Astrocyte (in vitro differentiated cells and primary cell): ENCODE measurements at places on chromosomes 1 and 21.
A peak's percentile ranks its signal among the peaks of the same experiment; 100 is the strongest.

- no peak for DNase-seq
These were observed 45.1 kb downstream of the MAP3K7CL start for GRCh38 chr21:29175408-29176134.

- DNase-seq, result no peak
These were observed 41.4 kb downstream of the RNF187 start for GRCh38 chr1:228528612-228529011.

DNA sequence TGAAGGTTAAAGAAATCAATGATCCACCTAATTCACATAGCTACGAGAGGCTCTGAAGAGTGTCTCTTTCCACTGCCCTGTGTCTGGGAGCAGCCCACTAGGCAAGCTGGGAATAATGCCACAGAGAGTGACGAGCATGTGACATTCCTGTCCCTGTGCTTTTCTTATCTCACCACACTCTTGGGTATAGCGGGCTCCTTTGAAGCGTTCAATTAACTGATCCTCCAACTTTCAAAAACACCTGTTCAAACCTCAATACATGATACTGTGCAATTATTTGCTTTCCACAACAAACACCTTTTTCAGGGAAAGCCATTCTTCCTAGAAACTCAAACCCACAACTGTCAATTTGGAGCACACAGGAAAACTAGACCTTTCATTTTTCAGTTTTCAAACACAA lies 43.4 kb downstream of the PLPP3 start:
- no peak for DNase-seq

DNA sequence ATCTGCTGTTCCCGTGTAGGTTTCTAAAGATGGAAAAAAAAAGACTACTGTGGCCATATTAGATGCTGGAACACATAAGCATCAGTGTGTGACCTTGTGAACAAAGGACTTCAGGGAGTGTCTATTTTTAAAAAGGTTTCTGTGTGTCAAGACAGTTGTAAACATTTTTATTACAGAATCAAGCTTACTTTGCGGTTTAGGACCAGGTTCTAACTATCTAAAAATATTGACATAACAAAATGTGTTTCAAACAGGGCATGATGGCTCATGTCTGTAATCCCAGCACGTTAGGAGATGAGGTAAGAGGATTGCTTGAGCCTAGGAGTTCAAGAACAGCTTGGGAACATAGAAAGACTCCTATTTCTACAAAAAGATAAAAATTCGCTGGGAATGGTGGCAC lies 7.1 kb upstream of the DDI2 start:
- no peak for DNase-seq

- DNase-seq, result peak; percentile 83
These were observed at the start of gene SLC16A4 for GRCh38 chr1:110390692-110391245. SLC16A4 (minus strand) TSS chr1:110391026; CDS start chr1:110389323, 1,703 bp downstream.

GRCh38 chr21:36630485-36631206 lies 68.3 kb upstream of the SIM2 start:
- no peak for DNase-seq

DNA sequence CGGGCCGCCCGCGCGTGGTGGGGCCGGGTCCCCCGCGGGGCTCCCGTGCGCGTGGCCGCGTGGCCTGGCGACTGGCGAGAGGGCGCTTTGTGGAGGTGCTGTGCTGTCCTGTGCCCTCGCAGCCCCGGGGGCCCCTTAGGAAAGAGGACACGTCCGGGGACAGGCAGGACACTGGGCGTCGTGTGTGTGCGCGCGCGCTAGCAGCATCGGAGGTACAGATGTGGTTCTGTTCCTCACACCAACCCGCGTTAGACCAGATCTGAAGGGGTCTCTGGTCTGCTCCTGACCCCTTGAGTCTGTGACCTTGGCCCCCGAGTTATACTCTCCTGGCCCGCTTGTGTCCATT lies 489 bp downstream of the ACTN2 start:
- DNase-seq, result no peak

GRCh38 chr1:154937988-154938386 lies 1.5 kb upstream of the PMVK start:
- no peak for DNase-seq

- DNase-seq, result no peak
These were observed 93.2 kb downstream of the LACTBL1 start for GRCh38 chr1:22879445-22879844.

GRCh38 chr1:17632106-17632505 lies 92.6 kb downstream of the ARHGEF10L start:
- DNase-seq, result no peak

DNA sequence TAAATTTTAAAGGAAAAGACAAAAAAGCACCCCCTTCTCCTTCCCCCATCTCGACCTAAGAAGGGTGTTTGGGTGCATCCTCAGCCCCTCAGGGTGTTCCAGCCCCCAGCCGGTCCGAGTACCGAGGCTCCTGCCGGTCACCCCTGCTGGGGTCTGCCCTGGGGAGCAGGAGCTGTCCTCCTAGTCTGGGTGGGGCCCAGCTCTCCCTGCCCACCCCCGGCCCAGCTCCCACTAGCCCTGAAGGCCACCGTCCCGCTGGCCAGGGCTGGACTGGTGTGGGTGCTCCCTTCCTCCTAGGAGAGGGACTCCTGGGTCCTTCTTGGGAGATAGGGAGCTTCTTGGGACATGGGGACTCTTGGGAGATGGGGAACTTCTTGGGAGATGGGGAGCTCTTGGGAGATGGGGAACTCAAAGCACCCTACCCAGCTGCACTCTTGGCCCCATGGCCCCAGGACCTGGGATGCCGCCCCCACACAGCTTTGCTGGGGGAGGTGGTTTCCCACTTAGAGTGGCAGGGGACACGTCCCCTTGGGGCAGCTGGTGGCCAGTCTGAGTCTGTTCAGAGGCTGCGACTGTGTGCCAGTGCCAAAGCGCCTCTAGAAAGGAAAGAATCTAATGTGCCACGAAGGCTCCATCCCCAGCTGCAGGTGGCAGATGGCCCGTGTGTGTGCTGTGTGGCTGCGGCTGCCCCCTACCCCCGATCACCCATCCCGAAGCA lies 44.5 kb downstream of the MORN1 start:
- DNase-seq, result no peak

DNA sequence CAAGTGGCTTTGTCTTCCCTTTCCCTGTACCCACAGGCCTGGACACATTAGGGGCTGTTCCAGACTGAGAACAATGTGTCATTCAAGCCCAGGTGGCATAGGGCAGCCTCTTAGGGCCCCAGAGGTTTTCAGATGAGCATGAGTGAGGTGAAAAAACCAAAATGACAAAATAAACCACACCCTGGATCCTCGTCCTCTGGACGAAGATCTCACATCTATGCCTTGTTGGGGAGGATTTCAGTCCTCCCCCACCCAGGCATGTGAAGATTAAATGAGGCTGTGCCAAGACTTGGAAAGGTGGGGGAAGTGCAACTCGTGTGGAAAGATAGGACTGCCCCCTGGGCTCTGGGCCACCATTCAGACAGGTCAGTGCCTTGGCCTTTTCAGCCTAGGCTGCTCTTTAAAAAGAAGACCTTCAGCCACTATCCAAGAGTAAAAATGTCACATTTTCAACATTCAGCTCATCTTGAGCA lies 32.8 kb upstream of the IL19 start:
- DNase-seq, result no peak

GRCh38 chr1:7768583-7768982 lies 2.5 kb upstream of the VAMP3 start:
- no peak for DNase-seq

DNA sequence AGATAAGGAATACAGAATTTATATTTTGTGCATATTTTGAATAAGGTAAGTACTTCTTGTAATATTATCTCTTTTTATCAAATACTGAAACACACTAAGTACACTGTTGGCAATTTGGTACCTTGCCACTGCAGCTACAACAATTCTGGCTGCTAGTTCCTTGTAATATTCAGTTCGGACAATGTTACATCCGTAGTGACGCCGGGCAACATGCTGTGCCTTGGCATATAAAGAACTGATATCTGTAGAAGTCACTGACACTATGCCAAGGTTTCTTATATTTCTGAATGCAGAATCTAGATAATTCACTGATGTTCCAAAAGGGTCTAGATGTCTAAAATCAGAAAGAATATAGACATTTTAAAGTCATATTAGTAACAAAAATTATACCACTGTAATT lies 17.5 kb downstream of the TRMT1L start:
- no peak for DNase-seq

DNA sequence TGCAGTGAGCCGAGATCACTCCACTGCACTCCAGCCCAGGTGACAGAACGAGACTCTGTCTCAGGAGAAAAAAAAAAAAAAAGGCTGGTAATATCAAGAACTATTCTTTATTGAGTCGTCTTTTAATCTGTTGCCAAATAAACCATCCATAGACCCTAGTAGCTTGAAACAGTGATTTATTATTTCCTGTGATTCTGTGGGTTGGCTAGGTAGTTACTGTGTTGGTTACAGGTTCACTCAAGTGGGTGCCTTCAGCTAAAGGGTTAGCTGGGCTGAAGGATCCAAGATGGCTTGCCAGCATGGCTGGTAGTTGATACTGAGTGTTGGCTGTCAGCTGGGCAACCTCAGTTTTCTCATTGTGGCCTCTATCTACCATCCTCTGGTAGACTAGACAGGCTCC lies 9.2 kb downstream of the TLCD4 start:
- DNase-seq, result no peak

DNA sequence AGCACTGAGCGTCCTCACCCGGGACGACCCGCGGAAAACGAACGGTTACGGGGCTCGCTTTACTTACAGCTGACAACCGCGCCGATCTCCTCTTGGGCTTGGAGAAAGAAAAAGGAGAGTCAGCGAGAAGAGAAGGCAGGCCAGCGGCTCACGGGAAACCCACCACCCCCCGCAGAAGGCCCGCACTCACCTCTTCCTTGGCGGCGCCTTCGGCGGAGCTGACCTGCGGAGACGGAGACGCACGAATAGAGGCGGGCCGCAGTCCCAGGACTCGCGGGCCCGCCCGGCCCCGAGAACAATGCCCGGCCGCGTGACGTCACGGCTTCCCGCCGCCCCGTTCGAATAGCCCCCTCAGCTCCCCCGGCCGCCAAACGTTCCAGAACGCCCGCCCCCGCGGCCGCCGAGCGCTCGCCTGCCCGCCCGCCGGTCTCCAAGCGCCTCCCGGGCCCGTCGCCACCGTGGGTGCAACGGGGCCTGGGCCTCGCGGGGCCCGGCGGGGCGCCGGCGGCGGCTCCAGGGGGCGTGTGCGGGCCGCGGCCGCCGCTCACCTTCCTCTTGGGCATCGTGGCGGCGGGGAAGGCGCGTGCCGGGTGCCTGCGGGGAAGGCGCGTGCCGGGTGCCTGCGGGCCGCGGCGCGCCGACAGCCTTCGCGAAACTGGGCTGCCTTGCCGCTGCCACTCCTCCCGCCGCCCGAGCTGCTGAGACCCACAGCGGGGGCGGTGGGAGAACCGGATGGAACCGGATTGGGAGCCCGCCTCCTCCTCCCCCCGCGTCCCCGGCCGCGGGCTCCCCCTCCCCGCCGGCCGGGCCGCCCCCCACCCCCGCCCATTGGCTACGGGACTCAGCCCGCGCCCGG lies at the start of gene HMGN1:
TSS of gene HMGN1 (minus strand) at position 734 of the 856 bp plus-strand sequence. CDS start at position 563, 171 bp downstream.
- DNase-seq, result peak; percentile 66

GRCh38 chr1:28516518-28516956 lies 10.7 kb downstream of the RCC1 start:
- DNase-seq, result peak; percentile 11

GRCh38 chr1:7960867-7961215 lies 670 bp upstream of the PARK7 start:
- no peak for DNase-seq

DNA sequence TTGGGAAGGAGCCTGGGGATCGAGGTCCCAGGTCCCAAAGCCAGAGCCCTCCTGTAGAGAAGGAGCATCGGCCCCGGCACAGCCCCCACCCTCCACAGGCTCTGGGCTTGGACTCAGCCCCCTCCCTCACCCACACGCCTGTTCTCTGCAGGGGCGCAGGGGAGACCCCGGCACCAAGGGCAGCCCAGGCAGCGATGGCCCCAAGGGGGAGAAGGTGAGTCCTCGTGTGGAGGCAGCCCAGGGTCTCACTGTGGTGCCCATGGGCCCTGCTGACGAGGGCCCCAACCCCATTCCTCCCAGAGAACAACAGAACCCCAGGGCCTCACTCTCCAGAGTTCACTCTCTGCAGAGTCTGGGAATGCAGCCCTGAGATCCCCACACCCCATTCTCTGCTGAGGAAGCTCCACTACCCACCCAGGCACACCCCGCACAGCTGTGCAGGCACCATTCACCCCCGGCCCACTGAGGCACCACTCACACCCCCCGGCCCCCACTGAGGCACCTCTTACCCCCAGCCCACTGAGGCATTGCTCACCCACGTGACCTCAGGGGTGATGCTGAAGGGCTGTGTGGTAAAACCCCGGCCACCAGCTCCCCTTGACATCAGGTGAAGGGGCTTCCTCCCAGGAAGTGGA lies 21.8 kb downstream of the COL6A2 start:
- no peak for DNase-seq

GRCh38 chr21:35197992-35198431 lies 148.9 kb upstream of the RUNX1 start:
- DNase-seq, result peak; percentile 98

- peak; percentile 82 for DNase-seq
These were observed 35.7 kb upstream of the SUCO start for GRCh38 chr1:172497230-172497629.

GRCh38 chr1:31183927-31184554 lies 55.6 kb downstream of the NKAIN1 start:
- no peak for DNase-seq

- DNase-seq, result peak; percentile 67
These were observed 161.1 kb upstream of the COL6A1 start for GRCh38 chr21:45820171-45821091.

- no peak for DNase-seq
These were observed 50.9 kb upstream of the C1orf198 start for GRCh38 chr1:230919207-230919606.

DNA sequence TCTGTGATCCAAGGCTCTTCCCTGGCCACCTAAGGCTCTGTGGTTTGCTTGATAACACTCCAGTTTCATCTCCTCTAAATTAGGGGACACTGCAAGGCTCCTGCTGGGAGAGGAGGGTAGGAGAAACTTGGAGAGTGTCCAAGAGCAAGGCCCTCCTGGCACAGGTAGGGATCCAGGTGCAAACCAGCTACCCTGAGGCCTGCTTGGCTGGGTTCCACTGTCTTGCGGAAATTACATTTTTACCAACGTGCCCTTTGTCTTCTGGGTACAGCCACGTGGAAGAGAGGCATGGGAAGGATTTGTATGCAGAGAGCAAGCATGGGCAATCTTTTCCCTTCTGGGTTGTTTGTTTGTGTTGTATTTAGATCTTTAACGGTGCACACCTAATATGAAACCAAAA lies 132.5 kb downstream of the PRDM2 start:
- DNase-seq, result no peak

DNA sequence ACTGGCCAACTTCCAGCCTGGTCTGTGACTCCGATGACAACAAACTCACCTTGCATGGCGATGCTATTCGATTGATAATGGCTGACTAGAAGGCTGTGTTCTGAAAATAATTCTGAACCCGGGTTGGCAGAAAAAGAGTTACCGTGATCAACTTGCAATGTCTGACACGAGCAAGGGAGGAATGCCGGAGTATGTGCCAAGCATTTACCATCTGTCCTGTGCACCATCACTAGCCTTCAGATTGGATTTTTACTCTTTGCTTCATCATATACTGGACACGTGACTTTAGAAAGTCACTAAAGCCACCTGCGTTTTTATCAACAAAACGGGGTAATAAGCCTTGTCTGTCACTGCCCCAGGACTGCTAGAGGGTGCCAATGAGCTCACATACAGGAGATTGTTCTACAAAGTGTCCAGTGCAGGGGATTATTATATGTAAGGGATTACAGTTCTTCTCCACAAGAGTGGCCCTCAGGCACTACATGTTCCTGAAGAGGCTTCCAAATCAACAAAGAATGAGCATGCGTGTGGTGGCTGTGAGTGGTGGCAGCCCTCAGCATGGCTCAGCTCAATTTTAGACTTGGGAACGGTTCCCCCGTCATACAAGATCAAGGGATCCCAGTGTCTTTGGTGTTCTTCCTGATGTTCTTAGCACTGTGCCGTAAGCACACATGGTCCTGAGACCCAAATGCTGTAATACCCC lies 35.8 kb downstream of the SSBP3 start:
- DNase-seq, result no peak
